ENCODE measurements at places on chromosomes 3 and 15. TPM values are rescaled to one million over a fixed set of nuclear protein-coding genes. Genes with fewer than 3 reads are reported as not detected.

ALPK3 gene
- total RNA-seq: 0.79 TPM

FGD5 gene
- total RNA-seq: not detected

MUSTN1 gene
- total RNA-seq: 0.79 TPM

EIF3J gene
- total RNA-seq: 28.3 TPM

C3orf80 gene
- not detected for total RNA-seq

NDN gene
- total RNA-seq: 42.9 TPM

ZBED2 gene
- 95.4 TPM for total RNA-seq

CHRNB4 gene
- not detected for total RNA-seq

CATSPER2 gene
- 0.43 TPM for total RNA-seq

GPR156 gene
- 1.2 TPM for total RNA-seq

ATP13A5 gene
- not detected for total RNA-seq

PRTG gene
- 26.7 TPM for total RNA-seq

BSN gene
- total RNA-seq: 0.11 TPM

DBR1 gene
- 10.6 TPM for total RNA-seq

SEMA3G gene
- not detected for total RNA-seq

ATP8B4 gene
- total RNA-seq: not detected

SLC15A2 gene
- 9.4 TPM for total RNA-seq

PPP1R14D gene
- not detected for total RNA-seq

CIB2 gene
- total RNA-seq: 23.6 TPM

SHC4 gene
- 0.79 TPM for total RNA-seq

P2RY1 gene
- under 0.01 TPM for total RNA-seq

FOXL2 gene
- total RNA-seq: 0.79 TPM

MCF2L2 gene
- total RNA-seq: 0.98 TPM

C3orf22 gene
- total RNA-seq: not detected

CACNA1D gene
- not detected for total RNA-seq

GNAT1 gene
- not detected for total RNA-seq

PATL2 gene
- total RNA-seq: 0.79 TPM

MESP2 gene
- 0.39 TPM for total RNA-seq

SLC27A2 gene
- not detected for total RNA-seq

CHRNA3 gene
- not detected for total RNA-seq

TF gene
- total RNA-seq: not detected

Data from placental epithelial cell (primary cell).